ENCODE measurements at places on chromosomes 13 and 19. TPM values are rescaled to one million over a fixed set of nuclear protein-coding genes. Genes with fewer than 3 reads are reported as not detected.

Gene TSKS
- 0.47 TPM for total RNA-seq

Gene SSBP4
- 197 TPM for total RNA-seq

Gene ZSWIM4
- total RNA-seq = 8.4 TPM

Gene FCAR
- not detected for total RNA-seq

DNA sequence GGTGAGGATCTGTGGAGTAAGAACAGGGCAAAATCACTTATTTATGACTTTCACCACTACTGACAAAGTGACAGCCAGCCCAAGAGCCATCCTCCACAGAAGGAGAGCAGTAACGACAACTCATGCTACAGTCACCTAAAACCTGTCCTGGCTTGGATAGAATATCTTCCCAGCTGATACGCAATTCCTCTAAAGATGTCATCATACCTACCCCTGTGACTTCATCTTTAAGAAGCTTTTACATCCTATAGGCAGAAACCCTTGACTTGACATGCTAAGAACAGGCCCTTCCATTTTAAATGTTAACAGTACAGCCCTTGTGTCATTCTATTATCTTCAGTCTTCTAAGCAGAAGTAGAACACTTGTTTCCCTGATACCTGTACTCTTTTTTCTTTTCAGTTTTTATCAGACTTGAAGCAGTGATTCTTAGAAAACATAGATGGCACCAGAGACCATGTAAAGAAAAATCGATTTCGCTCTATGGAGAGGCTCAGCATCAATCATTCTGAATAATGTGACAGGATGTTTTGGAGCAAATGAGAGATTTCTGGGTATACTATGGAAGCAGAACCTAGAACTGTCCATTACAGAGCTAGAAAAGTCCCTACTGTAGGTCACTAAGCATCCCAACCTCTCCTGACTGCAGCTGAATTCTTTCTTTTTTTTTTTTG lies 20.1 kb downstream of the STOML3 start:
- no peak for DNase-seq
- H3K27ac ChIP-seq = no peak overlapping the region
- no peaks in the 10 kb centered on the region for H3K36me3 ChIP-seq
- no peak overlapping the region for H3K4me3 ChIP-seq

- H3K4me3 ChIP-seq = no peak overlapping the region
- H3K27me3 ChIP-seq = peaks cover 9% of the 10 kb centered on the region
- no peak for DNase-seq
- no peak overlapping the region for H3K27ac ChIP-seq
- peaks cover 2% of the 10 kb centered on the region for H3K4me1 ChIP-seq
Measured at GRCh38 chr19:11202488-11203193, 5.3 kb upstream of the KANK2 start.

- no peak for DNase-seq
- no peaks in the 10 kb centered on the region for H3K4me1 ChIP-seq
- no peak overlapping the region for H3K27ac ChIP-seq
- H3K27me3 ChIP-seq = no peaks in the 10 kb centered on the region
Measured at GRCh38 chr13:37806666-37807065, 62.9 kb downstream of the TRPC4 start.

- DNase-seq = no peak
- H3K4me3 ChIP-seq = no peak overlapping the region
- H3K4me1 ChIP-seq = peaks cover 41% of the 10 kb centered on the region
Measured at GRCh38 chr13:21594715-21595545, 9.0 kb downstream of the MICU2 start.

DNA sequence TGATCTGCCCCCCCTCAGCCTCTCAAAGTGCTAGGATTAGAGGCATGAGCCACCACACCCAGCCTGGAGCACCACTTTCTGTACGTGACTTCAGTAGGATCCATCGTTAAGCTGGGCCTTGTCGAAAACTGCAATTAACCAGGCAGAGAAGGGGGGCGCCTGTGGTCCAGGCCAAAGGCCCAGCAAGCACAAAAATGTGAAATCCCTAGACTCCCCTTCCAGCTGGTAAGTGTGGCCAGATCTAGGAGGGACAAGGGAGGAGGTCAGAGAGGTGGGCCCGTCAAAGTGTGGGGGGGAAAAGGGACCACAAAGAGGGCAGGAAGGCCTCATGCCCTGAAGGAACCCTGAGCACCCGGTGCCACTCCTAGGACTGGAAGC lies 13.8 kb downstream of the DDX39A start:
- no peaks in the 10 kb centered on the region for H3K27me3 ChIP-seq
- H3K4me1 ChIP-seq = peaks cover 32% of the 10 kb centered on the region
- no peak for DNase-seq
- H3K36me3 ChIP-seq = peaks cover 73% of the 10 kb centered on the region
- peak overlapping the region; percentile 43 for H3K27ac ChIP-seq

DNA sequence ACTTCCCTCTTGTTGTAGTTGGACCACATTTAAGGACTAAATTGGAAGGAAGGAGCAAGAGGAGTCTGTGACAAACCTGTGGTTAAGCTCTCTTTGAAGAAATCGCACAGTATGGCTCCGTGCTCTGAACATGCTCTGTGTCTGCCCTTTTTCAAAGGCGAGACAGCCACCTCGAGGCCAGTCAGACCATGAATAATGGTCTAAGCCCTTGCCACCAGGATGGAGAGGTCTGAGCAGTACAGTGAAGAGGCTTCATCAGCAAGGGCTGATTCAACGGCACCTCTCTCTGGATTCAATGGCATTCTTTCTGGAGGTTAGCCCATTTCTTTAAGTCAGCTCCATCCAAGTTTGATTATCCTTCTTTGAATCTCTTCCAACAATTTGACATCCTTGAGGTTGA lies 30.9 kb downstream of the FAM216B start:
- peaks cover 44% of the 10 kb centered on the region for H3K27me3 ChIP-seq
- H3K4me1 ChIP-seq = peaks cover 4% of the 10 kb centered on the region
- H3K27ac ChIP-seq = no peak overlapping the region
- no peak for DNase-seq
- H3K36me3 ChIP-seq = no peaks in the 10 kb centered on the region

DNA sequence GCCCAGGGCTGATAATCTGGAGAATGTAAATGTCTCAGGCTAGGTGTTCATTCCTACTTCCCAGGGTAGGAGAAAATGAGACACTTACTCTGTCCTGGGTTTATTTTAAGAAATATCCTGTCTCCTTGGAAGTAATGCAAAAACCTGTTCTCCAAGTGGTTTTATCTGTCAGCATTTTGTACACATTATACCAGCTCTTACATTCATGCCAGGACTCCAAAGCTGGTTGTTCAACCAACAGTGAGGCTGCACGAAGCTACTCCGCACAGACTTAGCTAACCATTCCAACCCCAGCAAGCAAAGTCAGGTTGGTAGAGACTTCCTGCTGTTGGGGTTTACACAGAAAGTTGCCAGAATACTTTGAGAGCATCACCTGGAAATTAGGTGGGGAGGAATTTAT lies 55.6 kb downstream of the SLC7A1 start:
- no peak overlapping the region for H3K27ac ChIP-seq
- peaks cover 44% of the 10 kb centered on the region for H3K4me1 ChIP-seq
- peaks cover 20% of the 10 kb centered on the region for H3K36me3 ChIP-seq
- H3K4me3 ChIP-seq = no peak overlapping the region
- H3K27me3 ChIP-seq = no peaks in the 10 kb centered on the region
- no peak for DNase-seq

DNA sequence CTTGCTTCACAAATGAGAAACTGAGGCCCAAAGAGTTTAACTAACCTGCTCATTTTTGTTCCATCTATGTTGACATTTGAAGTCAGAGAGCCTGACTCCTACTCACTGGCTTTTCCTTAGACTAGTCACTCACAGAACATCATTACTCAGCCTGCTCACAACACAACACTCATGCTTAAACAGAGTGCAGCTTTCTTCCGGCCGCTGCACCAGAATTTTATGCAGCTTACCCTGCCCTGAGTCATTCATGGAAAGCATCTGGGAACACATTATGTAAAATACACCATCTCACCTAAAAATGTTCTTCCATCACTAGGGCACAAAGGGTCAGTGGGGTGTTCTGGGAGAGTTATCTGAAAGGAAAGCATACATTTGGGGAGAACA lies 303.4 kb downstream of the SPRY2 start:
- no peaks in the 10 kb centered on the region for H3K4me1 ChIP-seq
- H3K4me3 ChIP-seq = no peak overlapping the region
- H3K27me3 ChIP-seq = no peaks in the 10 kb centered on the region
- no peak for DNase-seq
- no peaks in the 10 kb centered on the region for H3K36me3 ChIP-seq

DNA sequence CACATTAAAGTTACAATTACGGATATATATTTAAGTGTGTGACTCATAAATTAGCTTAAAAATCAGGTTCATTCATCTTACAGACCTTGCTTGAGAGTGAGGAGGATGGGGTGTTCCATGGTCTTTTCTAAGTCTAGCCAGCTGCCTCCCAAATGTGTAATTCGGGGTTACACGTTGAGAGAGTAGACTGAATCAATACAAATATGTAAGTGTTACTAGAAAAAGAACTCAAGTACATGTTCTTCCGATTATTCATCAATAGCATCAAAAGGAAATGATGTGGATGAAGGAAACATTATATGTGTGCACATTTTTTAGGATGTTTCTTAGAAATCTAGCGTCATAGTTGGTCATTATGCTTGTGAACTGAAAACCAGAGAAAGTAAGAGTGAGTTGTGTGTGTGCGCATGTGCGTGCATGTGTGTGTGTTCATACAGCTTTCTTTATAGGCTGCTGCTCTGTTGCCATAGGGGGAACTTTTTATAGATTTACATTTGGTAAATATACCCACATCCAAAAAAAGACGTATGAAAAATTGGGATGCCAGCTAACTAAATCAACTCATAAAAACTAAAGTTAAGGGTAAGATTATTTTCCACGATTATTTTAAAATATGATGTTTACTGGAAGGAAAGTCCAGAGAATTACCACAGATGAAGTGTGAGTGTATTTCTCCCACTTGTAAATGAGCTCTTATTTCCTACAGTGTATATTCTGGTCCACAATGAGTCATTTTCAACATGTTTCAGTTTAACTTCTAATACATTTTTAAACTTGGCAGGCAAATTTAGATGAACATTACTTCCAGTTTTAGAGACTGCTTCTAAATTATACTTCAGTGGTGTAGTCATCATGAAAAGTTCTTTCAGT lies 82.4 kb downstream of the PIBF1 start:
- peaks cover 32% of the 10 kb centered on the region for H3K36me3 ChIP-seq
- peak overlapping the region; percentile 21 for H3K27ac ChIP-seq
- H3K27me3 ChIP-seq = no peaks in the 10 kb centered on the region
- DNase-seq = no peak

DNA sequence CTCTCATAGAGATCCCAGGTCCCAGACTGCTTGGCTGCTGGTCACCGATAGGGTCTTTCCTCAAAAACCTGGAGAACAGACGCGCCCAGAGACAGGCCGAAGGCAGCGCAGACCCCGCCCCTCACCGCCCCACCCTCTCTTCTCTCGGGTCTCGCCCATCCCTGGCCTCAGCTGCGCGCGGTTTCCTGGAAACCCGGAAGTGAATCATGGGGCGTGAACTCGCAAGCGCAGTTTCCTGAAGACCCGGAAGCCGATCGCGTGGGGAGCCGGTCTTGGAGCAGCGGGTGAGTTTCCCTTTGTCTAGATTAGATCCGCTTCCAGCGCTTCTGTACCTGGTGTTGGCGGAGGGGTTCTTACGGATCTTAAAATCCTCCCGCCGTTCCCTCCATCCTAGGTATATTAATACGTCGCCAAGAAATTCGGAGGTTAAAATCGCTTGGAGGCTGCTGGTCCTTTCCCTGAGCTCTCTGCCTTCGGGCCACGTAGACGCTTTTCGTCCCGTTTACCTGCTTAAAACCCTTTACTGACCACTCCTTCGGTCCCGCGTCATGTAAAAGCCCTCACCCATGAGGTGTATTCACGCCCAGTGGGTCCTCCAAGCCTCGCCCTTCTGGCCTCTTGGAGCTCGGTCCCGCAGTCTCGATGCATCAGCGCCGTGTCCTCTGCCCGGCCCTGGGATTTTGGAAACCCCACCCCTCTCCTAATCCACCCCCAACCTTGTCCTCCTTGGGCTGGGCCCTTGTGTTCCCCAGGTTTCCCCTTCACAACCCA lies at the start of gene ZNF578:
Gene ZNF578, plus strand, starts transcription at position 230 of the 771 bp plus-strand sequence. CDS start 48,293 bp downstream, outside the sequence.
- peak within 1 kb of the TSS; percentile 74 for H3K4me3 ChIP-seq
- H3K36me3 ChIP-seq = peaks cover 42% of the 10 kb centered on the region
- H3K27ac ChIP-seq = peak within 1 kb of the TSS; percentile 76
- DNase-seq = peak; percentile 84
- H3K4me1 ChIP-seq = peaks cover 15% of the 10 kb centered on the region

GRCh38 chr13:32048816-32049215 lies 17.2 kb downstream of the FRY start:
- peaks cover 8% of the 10 kb centered on the region for H3K27me3 ChIP-seq
- no peak overlapping the region for H3K4me3 ChIP-seq
- no peak overlapping the region for H3K27ac ChIP-seq
- no peak for DNase-seq
- no peaks in the 10 kb centered on the region for H3K36me3 ChIP-seq

GRCh38 chr19:37966211-37966661 lies 59.2 kb downstream of the SIPA1L3 start:
- no peak for DNase-seq
- peaks cover 8% of the 10 kb centered on the region for H3K36me3 ChIP-seq
- no peaks in the 10 kb centered on the region for H3K27me3 ChIP-seq
- no peak overlapping the region for H3K4me3 ChIP-seq
- H3K27ac ChIP-seq = no peak overlapping the region

DNA sequence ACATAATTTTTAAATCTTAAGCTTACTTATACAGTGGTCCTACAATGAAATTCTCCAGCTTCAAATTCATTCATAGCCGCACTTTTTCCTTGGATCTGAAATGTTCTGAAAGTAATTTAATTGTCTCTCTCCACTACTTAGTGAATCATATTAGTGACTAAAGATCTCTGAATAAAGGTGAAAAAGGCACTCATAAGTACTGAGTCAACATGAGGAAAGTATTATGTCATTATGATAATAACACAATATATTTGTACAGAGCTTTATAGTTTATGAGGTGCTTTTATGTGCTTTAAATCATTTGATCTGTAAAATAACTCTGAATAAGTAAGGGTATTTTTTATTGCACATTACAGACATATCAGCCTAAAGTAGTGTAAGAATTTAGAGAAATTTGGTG lies 628.2 kb upstream of the SLITRK5 start:
- H3K27me3 ChIP-seq = no peaks in the 10 kb centered on the region
- no peaks in the 10 kb centered on the region for H3K36me3 ChIP-seq
- no peak for DNase-seq
- no peaks in the 10 kb centered on the region for H3K4me1 ChIP-seq
- no peak overlapping the region for H3K27ac ChIP-seq

GRCh38 chr13:28753946-28754345 lies 35.2 kb upstream of the SLC46A3 start:
- no peak overlapping the region for H3K4me3 ChIP-seq
- H3K27ac ChIP-seq = no peak overlapping the region
- H3K4me1 ChIP-seq = peaks cover 19% of the 10 kb centered on the region
- peaks cover 3% of the 10 kb centered on the region for H3K36me3 ChIP-seq

DNA sequence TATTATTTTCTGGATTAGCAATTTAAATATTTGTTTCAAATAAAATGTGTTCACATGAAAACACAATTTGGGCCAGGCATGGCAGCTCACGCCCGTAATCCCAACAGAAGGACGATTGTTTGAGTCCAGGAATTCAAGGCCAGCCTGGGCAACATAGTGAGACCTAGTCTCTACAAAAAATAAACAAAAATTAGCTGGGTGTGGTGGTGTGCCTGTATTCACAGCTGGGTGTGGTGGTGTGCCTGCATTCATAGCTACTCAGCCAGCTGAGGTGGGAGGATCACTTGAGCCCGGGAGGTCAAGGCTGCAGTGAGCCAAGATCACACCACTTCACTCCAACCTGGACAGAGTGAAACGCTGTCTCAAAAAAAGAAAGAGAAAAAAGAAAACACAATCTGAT lies 46.4 kb downstream of the KPNA3 start:
- no peak for DNase-seq
- H3K36me3 ChIP-seq = peaks cover 19% of the 10 kb centered on the region
- H3K4me1 ChIP-seq = no peaks in the 10 kb centered on the region
- no peaks in the 10 kb centered on the region for H3K27me3 ChIP-seq

- peak; percentile 90 for DNase-seq
- peak within 1 kb of the TSS; percentile 97 for H3K4me3 ChIP-seq
- peak within 1 kb of the TSS; percentile 91 for H3K27ac ChIP-seq
- peaks cover 30% of the 10 kb centered on the region for H3K4me1 ChIP-seq
- H3K36me3 ChIP-seq = peaks cover 40% of the 10 kb centered on the region
- H3K27me3 ChIP-seq = no peaks in the 10 kb centered on the region
Measured at GRCh38 chr19:3178377-3178972, at the start of gene S1PR4. Gene S1PR4 (plus strand): TSS chr19:3178769. CDS start chr19:3178793, 24 bp downstream.
